ENCODE measurements at places on chromosomes 4 and X.
A peak's percentile ranks its signal among the peaks of the same experiment; 100 is the strongest.

DNA sequence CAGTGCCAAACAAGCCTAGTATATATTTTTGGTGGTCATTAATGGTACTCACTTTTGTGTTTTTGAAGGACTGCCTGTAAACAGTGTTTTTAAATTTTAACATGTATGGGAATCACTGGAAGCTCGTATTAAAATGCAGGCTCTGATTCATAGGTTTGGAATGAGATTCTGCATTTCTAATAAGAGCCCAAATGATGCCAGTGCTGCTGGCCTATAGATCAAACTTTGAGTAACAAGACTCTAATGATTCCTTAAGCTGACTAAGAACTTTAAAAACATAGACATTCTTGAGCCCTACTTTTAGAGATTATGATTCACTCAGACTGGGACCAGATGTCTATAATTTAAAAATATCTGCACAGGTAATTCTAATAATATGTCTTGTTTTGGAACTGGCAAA, 823.2 kb upstream of the LCORL start:
- DNase-seq: no peak

DNA sequence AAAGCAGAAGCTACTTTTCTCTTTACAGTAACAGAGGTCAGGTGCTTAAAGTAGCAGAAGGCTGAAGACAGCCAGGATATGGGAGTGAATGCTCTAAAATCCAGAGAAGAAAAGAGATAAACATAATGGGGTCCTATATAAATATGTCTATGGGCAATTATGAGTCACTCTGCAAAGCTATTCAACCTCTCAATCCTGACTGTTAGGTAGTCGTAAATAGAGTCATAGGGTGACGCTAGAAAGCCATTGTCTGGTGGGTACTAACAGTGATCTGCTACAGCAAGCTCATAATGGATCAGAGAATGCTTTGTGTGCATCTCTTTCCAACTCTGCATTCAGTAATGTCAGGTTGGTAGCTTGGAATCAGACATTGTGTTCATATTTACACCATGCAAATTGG, 53.5 kb upstream of the PDE5A start:
- DNase-seq: no peak

GRCh38 chrX:40013266-40014195, 84.2 kb downstream of the BCOR start:
- DNase-seq: peak; percentile 31

GRCh38 chr4:183596067-183596757, 62.8 kb downstream of the RWDD4 start:
- no peak for DNase-seq

- no peak for DNase-seq
Observed at GRCh38 chrX:149504226-149504914, 736 bp downstream of the IDS start.

DNA sequence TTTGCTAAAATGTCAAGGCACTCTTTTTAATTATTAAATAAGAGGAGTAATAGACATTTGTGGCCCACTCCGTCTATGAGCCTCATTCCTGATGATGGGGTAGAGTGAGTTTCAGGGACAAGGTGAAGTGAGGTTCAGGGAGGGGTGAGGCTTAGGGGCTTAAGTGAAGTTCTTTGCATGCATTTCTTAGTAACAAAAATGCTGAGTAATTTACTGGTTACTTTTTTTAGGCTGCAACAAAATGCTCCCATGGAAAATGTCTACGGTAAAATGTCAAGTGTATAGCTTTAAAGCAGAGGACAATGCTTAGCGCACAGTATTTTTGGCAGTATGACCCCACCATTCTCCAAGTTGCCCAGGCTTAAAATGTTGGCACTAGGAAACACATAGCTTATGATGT, 2.0 kb upstream of the USO1 start:
- DNase-seq: no peak

DNA sequence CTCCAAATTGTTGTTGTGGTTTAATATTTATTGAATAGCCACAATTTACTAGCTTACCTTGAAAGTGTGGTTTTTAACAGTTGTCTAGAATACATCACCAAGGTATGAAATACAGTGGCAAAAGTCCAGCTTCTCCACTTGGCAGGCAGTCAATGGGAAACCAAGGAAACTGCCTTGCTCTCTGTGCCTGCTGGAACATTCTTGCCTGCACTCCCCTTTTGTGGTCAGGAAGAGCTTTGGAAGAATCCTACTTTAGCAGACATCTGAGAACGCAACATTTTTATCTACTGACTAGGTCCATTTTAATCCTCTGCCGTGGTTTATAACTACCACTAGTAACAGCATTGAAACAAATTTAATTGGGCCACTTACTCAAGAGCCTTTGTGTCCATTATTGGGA, 64.5 kb downstream of the TENM3 start:
- DNase-seq: no peak

- DNase-seq: no peak
Observed at GRCh38 chr4:139686130-139686529, 20.5 kb downstream of the MGST2 start.

DNA sequence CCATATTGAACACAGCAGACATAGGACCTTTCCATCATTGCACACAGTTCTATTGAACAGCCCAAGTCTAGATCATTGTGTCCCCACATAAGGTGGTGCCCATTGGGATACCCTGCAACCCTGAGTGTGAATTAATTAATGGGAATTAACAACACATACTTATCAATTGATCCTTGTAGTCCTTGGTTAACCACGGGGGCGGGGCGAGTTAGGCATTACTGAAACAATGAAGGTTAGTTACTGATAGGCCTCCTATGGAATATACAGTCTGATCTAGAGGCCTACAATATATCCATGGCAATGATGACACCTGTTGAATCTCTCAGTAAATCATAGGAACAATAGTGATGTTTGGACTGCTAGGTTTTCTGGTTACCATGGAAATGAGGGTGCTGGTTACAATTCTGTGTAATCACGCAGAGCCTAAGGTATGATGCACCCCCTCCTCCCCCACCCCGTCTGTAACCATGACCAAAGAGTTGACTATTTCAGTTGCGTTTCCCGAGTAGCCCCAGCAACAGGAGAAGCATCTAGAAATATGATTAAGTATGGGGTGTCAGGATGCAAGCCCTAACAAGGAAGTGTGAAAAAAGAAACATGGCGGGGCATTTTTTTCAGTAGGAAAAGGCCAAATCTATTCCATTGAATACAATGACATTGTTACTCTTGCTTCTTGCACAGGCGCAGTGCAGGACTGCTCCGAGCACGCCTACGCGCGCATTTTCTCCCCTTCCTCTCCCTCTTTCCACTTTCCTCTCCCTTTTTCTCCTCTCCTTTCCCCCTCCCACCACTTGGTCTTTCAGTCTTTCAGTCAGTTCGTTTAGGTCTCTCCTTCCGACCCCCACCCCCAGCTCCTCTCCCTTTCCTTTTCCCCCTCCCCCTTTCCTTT, 677 bp upstream of the NONO start:
- DNase-seq: no peak

GRCh38 chr4:60992037-60992436, 208.1 kb upstream of the ADGRL3 start:
- no peak for DNase-seq

DNA sequence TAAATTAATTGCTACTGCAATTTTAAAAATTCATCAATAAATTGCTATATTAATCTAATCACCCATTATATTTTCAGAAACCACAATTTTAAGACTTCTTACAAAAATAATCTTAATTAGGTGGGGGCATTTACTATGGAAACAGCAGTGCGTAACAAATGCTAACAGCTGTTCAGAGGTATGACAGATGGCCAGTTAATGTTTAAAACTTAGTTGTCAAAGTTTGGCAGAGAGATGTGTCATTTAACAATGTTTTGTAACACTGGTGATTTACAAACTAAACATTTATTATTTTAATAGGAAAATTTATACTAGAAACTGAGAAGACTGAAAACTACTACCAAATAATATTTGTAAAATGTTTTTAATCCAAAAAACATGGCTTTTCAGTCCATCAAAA, 85.2 kb upstream of the GPR34 start:
- DNase-seq: no peak

DNA sequence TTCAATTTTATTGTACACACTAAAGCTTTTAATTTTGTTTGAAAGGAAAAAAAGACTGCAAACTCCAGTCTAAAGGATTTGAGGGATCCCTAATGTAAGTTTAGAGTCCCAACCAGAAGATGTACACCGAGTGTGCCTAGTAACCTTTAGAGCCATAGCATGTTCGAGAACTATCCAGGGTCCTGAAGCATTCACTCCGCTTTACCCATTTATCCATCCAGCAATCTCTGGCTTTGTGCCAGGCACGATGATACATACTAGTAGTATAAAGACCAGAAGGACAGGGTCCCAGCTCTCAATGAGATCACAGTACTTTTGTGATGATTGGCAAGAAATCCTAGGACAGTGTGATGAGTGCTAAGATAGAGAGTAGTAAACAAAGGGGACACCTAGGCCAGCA, 168.7 kb downstream of the STK32B start:
- no peak for DNase-seq

DNA sequence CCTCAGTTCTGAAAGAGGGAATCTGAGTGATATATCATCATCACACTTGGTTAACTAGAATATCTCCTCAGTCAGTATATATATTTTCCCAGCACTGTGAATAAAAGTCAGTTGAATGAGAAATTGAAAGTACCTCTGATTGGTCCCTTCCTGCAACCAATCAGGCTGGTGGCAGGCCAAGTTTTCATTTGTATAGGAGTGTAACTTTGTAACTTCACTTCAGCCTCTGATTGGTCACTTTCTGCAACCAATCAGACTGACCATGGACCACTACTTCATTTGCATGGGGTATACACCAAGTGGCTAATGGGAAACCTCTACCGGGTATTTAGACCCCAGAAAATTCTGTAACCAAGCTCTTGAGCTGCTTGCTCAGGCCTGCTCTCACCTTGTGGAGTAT, 2.0 kb upstream of the PGK1 start:
- no peak for DNase-seq

DNA sequence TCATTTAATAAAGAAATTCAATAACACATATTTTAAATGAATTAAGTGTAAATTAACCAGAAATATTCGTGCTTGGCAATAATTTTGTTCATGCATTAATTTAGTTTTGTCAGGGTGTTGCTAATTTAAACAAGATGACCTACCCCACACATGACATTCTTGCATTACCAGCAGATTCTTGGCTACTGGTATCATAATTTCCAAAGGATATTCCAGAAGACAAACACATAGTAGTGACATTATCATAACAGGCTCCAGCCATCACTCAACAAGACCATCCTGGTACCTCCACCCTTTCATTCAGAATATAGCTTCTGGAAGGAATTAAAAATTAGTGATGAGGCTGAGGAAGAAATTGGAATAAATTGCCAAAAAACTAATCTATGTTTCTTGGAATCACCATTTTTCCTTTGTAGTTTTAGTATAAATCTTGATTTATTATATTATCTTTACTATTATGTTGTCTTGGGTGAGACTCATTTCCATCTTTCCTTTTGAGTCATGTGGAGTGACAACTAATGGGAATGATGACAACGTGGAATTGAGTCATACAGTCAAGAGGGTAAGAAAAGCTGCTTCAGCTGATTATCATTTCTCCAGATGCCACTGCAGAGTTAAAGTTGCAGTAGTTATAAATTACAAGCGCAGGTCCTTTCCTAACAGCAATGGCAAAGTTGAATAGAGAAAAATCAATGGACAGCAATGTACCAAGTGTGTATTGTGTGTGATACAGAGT, 30.9 kb upstream of the HHIP start:
- DNase-seq: no peak

- no peak for DNase-seq
Observed at GRCh38 chrX:13381514-13381913, 61.7 kb upstream of the ATXN3L start.

GRCh38 chr4:169566021-169566818, 46.2 kb downstream of the NEK1 start:
- no peak for DNase-seq

GRCh38 chr4:124931050-124931449, 218.5 kb upstream of the ANKRD50 start:
- DNase-seq: no peak

- DNase-seq: no peak
Observed at GRCh38 chr4:21535898-21536297, 412.7 kb downstream of the KCNIP4 start.

DNA sequence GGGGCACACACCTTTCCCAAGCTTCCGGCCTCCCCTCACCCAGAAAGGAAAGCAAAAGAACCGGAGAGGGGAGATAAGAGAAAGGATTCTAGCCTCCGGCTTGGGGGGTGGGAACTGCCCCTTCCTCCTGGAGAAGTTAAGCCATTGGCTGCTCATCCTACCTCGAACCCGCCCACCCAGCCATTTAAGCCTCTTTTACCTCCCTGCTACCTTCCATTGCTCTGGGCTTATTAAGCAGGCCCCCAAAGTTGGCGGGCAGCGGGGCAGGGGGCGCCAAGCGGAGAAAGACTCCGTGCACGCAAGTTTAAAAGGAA, 2.3 kb downstream of the MAML3 start:
- DNase-seq: peak; percentile 79

DNA sequence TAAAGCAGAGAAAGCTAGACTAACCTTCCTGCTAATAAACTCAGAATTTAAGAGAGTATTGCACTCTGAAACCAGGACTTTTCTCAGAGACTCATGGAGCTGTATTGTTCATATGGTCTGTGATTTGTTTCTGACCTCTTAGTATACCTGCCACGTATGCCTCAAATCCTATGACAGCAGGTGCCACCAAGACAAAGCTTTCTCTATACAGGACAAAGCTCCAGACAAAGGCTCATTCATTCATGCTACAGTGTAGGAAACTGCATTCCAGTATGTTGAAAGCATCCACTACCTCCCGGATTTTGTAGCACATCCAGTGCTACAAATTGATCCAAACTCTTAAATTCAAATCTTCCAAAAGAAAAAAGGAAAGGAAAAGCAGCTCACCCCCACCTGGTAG, 178.3 kb downstream of the CHIC2 start:
- DNase-seq: no peak

GRCh38 chr4:111454961-111455360, 690.3 kb upstream of the FAM241A start:
- no peak for DNase-seq

- no peak for DNase-seq
Observed at GRCh38 chr4:140089216-140089615, 64.8 kb downstream of the MAML3 start.

- DNase-seq: no peak
Observed at GRCh38 chrX:124383354-124383753, 37.0 kb downstream of the SH2D1A start.

DNA sequence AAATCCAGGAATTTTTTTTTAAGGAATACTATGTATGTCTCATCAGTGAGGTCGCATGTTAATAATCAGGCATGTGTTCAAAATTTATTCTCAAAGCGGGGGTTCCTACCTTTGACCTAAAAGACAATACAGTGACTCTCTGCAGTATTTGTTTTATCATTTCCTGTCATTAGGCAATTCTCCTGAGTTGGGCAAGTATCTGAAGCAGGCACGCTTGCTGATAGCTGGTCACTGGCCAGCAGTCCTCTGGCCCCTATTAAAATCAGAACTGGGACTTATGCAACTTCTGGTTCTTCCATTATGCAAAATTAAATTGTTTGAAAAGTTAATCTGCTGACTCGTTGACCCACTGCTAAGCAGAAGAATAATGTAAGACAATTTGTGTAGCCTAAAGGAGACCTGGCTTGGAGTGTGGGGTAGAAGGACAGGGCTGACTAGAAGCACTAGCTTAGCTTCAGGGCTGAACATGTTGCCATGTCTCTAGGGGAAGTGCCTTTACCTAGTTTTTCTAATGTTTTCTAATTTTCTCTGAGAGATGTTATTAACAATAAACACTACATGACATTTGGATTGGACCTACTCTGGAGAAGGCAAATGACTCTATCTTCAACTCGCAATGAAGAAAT, 36.0 kb upstream of the GABRA2 start:
- no peak for DNase-seq

All from NCI-H2081 treated with DMSO at 0.1 percent for 48 hours (cell line).